ENCODE measurements at places on chromosomes 1 and 21.
A peak's percentile ranks its signal among the peaks of the same experiment; 100 is the strongest.

DNA sequence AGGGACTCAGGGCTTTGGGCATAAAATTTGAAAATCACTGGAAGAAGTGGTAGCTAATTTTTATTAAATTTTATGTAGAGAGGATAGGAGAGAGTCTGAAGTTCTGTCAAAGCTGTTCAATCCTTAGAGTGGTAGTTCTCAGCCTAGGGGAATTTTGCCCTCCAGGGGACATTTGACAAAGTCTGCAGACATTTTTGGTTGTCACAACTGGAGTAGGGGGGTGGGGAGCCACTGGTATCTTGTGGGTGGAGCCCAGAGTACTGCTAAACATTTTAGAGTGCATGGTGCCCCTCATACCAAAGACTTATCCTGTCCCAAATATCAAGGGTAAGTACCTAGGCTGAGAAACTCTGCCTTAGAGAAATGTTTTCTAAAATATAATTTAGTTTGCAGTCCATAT lies 30.2 kb downstream of the RASAL2 start:
- DNase-seq, result no peak

GRCh38 chr1:21007876-21008275 lies 168.8 kb downstream of the EIF4G3 start:
- DNase-seq, result no peak

- DNase-seq, result peak; percentile 43
Observed at GRCh38 chr1:33137800-33138199, 44.0 kb downstream of the TRIM62 start.

- DNase-seq, result peak; percentile 84
Observed at GRCh38 chr1:16498573-16499413, 15.3 kb downstream of the RNU1-1 start.

- DNase-seq, result no peak
Observed at GRCh38 chr1:202578565-202578964, 131.7 kb downstream of the SYT2 start.

DNA sequence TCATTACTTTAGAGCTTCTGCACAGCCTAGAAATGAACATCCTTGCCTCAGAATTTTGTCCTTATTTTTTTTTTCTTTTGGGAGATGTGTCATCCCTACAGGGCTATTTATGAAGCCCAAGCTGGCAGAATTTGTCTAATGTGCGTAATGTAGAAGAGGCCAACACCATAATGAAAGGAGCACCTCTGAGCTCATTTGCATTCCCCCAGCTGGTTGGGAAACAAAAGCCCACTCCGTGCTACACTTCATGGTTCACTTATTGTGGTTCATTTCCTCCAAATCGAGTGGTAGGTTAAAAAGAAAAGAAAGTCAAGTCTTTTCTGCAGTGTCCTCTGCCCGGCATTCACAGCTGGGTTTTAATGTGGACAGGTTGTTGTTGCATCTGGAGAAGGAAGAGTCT lies 73.5 kb downstream of the KAZN start:
- no peak for DNase-seq

DNA sequence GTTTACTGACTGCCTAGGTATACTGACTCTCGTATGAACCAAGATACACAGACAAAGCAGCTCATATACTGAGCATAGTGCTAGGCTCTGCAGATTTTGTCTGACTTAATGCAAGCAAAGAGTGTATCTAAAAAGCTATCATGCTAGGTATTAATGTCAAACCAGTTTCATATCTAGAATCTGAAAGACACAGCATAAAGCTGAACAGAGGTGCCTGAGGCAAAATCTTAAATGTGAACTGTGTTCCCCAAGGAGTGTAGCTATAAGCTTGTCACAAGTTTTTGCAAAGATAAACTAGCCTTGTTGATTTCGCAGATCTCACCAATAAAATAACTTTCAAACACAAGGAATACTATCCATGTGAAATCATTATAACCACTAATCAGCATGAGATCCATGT lies 18.1 kb downstream of the JAK1 start:
- DNase-seq, result no peak

DNA sequence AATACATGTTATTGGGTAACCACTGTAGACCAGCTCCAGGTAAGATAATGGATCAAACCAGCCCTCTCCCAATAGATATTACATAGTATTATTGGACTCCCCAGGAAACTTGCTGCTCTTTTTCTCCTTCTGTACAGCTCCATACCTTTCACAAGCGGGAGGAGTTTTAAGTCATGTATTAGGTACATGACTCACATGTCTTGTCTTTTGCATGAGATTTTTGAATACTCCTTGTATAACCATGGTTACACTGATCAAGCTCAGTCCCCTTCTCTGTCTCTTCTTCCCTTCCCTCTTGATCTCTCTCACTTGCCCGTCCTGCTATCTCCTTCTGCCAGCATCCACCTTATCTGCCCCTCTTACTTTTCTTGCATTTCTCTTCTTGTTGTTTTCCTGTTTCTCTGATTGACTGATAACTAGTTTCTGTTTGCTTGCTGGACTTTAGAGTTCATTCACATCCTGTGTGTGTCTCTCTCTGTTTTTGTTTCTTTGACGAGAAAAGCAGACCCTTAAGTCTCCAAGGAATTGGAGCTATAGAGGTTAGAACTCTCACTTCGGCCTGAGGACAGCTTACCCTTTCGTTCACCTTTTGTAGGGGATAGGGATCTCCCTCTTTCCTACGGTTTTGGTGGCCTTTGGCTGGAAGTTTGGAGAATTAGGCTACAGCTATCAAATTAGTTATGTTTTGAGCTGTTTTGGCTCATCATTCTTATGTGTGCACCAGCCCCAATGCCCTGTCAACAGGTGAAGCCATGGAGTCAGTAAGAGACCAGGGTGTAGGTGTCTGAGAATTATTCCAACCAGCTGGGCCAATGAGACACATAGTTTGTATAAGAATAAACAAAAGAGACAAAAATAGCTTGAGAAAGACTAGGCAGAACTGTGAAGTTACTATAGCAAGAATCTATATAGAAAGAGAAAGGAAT lies 49.0 kb upstream of the ASB17 start:
- no peak for DNase-seq

DNA sequence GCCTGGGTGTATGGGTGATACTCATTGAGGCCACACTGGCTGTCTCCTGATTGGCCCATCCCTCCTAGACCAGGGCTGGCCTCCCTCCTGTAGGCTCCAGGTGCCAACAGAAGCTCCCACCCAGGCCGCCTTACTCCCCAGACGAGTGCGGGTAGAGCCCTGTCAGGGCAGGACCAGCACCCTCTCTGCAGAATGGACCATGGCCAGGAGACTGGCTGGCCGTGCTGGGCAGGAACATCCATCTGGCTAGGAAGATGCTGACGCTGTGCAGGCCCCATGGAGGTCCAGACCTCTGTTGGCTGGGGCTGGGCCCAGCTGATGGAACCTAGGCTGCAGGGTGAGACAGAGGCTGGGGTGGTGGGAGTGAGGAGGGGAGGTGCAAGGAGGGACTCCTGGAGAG lies 25.0 kb upstream of the EPB41 start:
- DNase-seq, result no peak

DNA sequence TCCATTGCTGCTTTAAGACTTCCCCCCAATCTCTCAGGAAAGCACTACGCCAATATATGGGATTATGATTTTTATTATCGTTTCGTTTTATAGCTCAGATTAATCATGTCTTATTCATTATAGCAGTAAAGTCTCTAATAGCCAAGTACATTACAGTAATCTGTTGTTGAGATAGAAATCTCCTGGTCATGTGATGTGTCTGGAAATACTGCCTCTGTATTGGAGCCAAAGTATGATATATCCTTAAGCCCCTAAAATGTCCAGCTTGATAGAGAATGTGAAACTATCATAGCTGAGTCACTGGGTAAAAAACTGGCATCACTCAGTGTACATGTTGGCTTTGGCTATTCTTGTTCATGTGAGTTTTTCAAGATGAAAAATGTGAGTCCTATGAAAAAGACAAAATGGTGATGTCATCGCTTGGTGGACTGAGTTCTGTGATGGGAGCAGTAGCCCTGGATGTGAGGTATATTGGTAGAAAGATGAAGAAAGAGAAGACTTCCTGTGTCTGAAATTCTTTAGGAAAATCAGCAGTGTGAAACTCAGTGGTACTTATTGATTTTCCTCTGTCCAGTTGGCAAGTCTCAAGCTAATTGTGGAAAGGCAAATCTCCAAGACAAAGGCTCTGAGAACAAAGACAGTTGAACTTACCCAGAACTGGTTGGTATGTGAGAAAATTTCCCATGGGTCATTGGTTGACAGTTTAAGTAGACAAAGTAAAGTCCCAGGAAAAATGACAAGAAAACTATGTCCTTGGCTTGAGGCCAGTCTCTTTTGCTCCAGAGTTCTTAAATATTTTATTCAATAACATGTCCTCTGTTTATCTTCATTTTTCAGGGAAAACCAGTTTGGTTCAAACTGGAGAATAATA lies 76.2 kb downstream of the BRINP2 start:
- DNase-seq, result no peak

GRCh38 chr1:38815903-38816627 lies 43.5 kb downstream of the RRAGC start:
- no peak for DNase-seq

GRCh38 chr1:11730429-11730891 lies 5.5 kb upstream of the AGTRAP start:
- no peak for DNase-seq

DNA sequence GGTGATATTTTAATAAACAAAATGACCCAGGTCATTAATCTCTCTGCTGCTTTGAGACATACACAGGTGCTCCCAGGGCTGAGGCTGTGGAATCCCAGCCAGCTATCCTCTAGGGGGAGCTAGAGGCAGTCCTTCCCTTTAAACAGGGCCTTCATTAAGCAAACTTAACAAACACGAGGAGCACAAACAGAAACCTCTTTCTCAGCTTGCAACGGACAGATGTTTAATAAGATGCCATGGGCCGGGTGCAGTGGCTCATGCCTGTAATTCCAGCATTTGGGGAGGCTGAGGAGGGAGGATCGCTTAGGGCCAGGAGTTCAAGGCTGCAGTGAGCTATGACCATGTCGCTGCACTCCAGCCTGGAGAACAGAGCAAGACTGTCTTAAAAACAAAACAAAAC lies 106.7 kb downstream of the HIVEP3 start:
- DNase-seq, result peak; percentile 47

- no peak for DNase-seq
Observed at GRCh38 chr1:34726861-34727260, 28.0 kb upstream of the GJB5 start.

DNA sequence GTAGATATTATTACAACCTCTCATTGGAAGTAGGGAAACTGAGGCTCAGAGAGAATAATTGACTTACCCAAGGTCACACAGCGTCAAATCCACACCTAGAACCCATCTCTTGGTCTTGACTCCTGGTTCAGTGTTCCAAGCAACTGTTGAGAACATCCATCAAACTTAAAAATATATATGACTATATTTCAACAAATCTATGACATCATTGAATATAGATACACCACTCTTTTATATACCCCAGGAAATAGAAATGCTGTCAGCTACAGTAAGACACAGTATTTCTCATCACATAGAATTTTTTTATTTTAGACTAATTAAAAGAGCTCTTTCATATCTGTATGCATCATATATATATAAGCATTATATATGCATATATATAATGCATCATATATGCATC lies 56.9 kb downstream of the RUNX3 start:
- no peak for DNase-seq

DNA sequence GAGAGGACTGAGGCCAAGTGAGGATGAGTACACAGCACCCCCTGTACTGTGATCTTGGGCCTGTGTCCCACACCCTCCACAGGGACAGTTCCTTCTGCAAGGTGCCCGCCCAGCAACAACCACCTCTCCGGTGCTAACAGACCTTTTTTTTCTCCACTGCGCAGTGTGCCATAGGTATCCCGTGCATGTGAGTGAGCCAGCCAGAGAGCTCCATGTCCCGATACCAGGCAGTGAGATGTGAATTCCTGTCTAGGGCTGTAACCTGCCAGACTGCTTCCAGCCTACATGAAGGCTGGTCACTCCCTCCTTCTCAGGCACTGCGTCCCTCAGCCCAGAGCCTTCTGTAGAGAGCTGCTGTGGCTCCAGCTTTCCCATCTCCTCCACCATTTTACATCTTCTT lies 56.9 kb downstream of the PCBP3 start:
- no peak for DNase-seq

GRCh38 chr1:165344736-165345135 lies 11.8 kb downstream of the LMX1A start:
- no peak for DNase-seq
